ENCODE measurements at places on chromosomes 4 and X.

DNA sequence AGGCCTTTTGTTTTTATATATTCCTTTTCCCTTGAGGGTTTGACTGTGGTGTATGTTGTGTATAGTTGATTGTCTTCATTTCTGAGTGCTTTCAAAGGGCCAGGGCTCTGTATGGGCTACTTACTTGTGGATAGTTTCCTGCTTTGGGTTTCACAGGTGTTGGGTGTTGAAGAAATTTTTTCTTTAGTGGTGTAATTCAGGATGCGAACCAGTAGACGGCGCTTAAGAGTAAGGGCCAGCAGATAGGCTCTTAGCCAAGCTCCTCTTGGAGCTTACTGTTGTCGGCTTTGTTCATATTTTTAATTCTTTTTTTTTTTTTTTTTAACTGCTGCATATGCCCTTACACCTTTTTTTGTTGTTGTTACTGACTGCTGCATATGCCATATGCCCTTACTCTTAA, 276.3 kb upstream of the GALNT7 start:
- ATAC-seq, result no peak

GRCh38 chr4:165592386-165592785, 213.6 kb downstream of the CPE start:
- no peak for ATAC-seq

GRCh38 chrX:21702725-21703124, 44.6 kb upstream of the KLHL34 start:
- ATAC-seq, result no peak

- peak; percentile 56 for ATAC-seq
These were observed 159.6 kb upstream of the RBPJ start for GRCh38 chr4:26161030-26161824.

GRCh38 chrX:106954041-106954440, 33.8 kb downstream of the CLDN2 start:
- peak; percentile 86 for ATAC-seq

DNA sequence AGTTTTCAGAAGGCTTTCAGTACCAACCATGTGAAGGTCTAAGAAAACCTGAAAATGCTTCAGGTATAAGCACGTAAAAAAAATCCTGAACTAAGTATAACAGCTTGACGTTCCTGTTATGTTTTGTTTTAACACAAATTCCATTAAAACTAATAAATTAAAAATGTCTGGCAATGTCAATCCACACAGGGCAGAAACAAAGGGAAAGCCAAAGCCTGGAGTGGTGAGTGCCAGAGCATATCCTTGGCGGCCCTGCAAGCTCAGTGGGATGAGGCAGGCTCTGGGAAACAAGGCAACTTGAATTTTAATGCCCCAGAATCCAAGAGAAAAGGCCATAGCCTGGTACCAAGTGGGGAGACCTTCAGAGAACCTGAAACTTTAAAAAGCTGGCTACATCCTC, 78.2 kb downstream of the EPHA5 start:
- ATAC-seq, result no peak

GRCh38 chr4:174794543-174795094, 34.4 kb downstream of the GLRA3 start:
- no peak for ATAC-seq

- peak; percentile 74 for ATAC-seq
These were observed at the start of gene TMSB4X for GRCh38 chrX:12974796-12975669. TSS of gene TMSB4X (plus strand) at chrX:12975110.

DNA sequence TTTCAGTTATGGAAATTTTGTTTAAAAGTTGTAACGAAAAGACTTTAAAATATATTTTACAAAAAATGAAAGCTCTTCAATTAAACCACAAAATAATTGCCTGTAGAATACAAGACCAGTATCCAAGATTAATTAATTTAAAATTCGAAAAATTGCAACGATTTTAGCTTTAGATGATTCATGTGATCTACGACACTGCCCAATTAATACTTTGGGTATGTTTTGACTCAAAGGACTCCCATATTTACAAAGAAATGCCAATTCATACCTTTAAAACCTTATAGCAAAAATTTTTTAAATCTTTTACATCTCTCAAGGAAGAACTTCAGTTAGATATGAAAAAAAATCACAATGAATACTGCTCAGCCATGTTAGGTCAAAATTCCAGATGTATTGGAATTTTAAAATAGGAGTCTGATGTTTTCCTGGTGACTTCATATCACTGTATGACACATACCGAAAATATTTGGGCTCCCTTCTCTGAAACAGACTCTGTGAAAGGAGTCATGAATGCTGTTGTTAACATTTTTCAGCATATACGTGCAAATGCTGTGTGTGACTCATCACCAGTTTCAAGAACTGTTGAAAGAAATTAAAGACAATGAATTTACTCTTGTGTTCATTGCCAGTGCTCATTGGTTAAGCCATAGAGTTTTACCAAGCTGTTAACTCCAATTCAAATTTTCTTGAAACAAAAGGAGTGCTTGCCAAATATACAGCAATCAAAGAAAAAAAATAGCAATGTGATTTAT, 13.8 kb upstream of the SMS start:
- no peak for ATAC-seq

- ATAC-seq, result no peak
These were observed 2.8 kb downstream of the CMC4 start for GRCh38 chrX:155068165-155068564.

- ATAC-seq, result no peak
These were observed 10.8 kb upstream of the SNCA start for GRCh38 chr4:89847571-89848325.

- no peak for ATAC-seq
These were observed 42.7 kb upstream of the RAPGEF2 start for GRCh38 chr4:159060161-159060560.

GRCh38 chr4:74098427-74098994, 484 bp downstream of the CXCL2 start:
- ATAC-seq, result peak; percentile 31

GRCh38 chr4:31086756-31087330, 366.7 kb downstream of the PCDH7 start:
- ATAC-seq, result no peak

- ATAC-seq, result no peak
These were observed 245.8 kb upstream of the GK2 start for GRCh38 chr4:79653871-79654270.

GRCh38 chrX:46573331-46573891, at the start of gene CHST7:
TSS of gene CHST7 (plus strand) at chrX:46573765. CDS start at chrX:46573932, 167 bp downstream.
- ATAC-seq, result peak; percentile 79

DNA sequence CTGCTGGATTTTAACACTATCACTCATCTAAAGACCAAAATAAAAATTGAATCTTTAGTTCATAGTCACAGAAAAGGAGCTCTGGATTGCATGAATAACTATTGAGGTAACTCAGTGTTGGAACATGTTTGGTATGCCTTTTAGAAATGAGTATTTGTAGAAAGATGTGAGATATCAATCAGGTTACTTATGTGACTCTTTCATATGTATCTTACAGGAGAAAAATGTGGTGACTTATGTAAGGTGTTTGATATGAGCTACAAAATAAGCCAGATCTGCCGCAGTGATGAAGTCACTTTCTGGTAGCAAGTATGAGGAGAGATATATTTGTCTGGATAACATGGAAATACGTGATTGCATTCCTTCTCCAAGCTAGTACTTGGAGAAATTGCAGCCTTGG, 1653.3 kb upstream of the PCDH7 start:
- no peak for ATAC-seq

GRCh38 chrX:48751343-48751742, 10.2 kb upstream of the GLOD5 start:
- no peak for ATAC-seq

DNA sequence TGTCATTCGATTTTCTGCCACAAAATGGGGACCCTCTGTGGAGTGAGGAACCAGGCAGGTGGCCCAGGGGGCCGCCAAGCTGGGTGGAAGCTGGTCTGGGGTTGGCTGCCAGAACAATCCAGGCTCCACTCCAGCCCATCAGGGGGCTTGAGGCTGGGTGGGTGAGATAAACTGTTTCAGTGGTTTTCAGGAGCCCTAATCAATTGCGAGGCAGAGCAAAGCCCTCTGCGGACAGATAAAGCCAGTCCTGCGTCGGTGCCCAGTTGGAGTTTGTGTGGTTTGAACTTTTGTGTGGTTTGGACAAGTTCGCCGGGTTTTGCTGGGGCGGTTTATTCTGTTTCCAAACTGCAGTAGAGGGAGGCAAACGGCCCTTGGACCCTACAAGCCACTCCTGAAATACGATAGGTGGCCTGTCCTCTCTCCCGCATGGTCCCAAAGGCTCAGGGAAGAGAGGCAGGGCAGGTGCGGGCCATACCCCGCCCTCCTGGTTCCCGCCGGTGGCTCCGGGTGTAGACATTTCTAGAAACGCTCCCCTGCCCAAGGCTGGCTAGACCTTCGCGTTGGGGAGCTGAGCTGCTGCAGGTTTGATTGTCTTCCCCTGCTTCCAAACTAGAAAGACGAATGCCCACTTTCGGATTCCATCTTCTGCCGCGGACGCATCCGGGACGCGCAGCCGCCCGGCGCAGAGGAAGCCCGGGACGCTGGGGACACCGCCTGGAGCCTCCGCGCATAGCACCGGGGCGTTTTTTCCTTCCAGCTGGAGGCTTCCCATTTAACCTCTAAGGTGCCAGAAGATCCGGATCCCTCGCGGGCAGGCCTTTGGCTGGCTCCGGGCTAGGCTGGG, 169.0 kb upstream of the BCOR start:
- ATAC-seq, result peak; percentile 64

DNA sequence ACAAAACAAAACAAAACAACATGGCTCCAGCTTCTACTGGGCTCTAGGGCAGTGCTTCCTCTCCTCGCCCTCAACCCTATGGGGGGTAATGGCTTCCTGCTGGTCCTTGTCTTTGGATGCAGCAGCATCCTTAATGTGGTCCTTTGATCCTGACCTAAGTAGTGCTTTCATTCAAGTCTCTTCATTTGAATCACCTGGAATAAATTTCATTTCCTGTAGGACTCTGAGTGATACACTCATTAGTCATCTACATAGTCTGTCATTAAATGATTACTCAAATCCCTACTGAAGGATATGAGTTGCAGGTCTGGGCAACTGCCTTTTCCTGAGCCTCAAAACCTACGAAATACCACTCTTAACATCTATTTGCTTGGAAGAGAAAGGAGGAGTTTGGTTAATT, 54.5 kb downstream of the RHOH start:
- ATAC-seq, result no peak

DNA sequence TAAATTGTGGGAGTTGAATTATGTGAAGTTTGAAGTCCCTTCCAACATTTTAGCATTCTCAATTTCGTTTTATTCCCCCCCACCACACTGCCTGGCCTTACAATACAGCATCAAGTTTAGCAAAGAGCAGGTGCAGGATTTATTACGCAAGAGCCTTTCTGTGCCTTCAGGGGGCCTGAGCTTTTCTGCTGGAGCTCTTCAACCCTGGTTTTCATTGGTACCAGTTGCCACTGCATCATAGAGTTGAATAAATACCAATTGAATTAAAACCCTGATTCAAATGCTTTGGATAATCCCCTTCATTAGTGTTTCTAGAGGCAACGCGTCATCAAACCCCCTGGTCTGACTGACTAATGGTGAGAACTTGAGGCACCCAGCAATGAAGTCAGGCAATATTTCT, 43.6 kb upstream of the KIT start:
- no peak for ATAC-seq

GRCh38 chr4:94406668-94407437, 44.9 kb upstream of the PDLIM5 start:
- no peak for ATAC-seq

Measured in stimulated activated memory B cell treated with anti-CD40 and anti-IgM and Interleukin-4, amounts not matched to agents 10 μg/mL and 1 μg/mL and 100 μg/mL, for 72 hours (primary cell).